ENCODE measurements at places on chromosomes 11 and 22.

GRCh38 chr22:19138217-19139000, 6.0 kb downstream of the ESS2 start:
- DNase-seq: no peak

DNA sequence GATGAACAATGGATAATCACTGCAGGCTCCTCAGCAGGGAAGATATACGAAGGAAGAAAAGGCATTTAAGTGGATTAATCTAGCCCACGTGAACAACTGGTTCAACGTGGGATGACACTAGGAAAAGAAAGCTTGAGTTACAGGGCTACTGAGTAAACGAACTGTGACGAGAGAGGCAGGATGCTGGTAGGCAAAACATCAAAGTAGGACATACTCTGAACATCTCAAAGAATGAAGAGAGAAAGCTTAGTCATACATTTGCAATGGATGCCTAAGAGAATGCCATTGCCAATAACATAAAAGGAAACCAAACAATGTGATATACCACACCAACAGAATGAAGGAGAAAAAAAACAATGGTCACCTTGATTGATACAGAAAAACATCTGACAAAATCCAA, 12.9 kb downstream of the USP28 start:
- DNase-seq: no peak

GRCh38 chr11:110200241-110200640, 96.2 kb downstream of the RDX start:
- DNase-seq: no peak

DNA sequence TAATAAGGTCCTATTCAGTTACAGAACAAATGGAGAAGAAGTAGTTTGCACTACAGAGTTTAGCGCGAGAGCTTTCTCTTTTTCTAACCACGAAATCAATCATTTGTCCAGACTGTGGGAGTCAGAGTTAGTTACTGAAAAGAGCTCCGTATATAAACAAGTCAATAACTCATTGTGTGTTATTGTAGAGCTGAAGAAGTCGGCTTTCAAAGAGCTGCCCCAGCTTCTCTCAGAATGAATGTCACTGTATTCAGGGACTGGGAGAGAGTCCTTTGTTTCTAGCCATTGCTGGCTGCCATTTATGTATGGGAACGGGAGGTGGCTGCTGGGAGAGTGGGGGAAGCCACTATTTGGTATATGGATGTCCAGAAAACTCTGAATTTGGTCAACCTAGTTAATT, 227.8 kb downstream of the DCDC1 start:
- DNase-seq: no peak

- DNase-seq: no peak
Observed at GRCh38 chr22:44098021-44098739, 74.1 kb downstream of the PARVB start.

DNA sequence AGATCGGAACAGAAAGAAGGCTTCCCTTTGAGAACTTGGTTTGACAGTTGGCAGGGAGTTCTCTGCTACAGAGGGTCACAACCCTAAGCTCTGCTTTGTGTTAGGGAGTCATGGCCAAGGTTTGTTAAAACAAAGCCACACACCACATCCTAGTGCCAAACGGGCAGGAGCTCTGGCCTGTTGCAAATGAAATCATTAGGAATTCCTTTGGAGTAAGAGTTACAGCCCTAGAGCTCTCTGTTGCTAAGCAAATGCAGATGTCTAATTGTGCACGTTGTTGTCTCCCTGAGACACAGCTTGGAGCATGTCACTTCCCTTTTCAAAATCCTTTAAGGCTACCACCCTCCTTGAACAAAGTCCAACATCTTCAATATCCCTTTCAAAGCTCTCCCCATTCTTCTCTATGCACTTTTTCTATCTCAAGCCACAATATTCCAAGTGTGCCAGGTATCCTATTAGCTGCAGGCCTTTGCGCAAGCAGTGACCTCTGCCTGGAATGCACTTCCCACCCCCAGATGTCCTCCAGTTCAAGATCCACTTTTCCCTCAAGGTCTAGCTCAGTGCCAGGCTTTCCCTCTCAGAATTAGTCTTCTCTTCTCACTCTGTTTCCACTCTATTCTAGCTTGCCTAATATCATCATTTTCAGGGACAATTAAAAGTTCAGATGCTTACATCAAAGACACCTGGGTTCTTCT, 253.7 kb upstream of the POU2AF2 start:
- DNase-seq: peak; percentile 85

DNA sequence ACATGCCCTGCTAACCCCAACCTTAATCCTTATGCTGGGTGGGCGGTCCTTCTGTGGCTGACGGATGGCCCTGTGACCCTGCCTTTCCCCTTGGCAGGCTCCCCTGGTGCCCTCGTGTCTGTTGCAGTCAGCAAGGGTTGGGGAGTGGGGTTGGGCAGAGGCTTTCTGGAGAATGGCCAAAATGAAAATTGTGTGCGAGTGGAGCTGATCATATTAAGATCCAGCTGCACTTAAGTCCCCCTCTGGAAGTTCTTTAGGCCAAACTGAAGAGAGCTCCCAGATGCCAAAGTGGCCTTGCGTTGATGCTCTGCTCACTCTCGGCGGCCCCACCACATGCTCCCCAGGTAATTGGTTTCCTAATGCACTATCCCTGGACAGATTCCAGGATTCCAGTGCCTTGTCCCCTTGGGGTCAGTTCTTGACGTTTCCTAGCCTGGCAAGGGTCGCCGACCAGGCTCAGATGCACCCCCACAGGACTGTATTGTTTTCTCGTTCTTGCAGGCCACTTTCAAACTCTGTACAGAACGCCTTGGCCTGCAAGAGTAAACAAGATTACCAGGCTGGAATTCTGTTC, 16.4 kb upstream of the C11orf96 start:
- DNase-seq: peak; percentile 69

DNA sequence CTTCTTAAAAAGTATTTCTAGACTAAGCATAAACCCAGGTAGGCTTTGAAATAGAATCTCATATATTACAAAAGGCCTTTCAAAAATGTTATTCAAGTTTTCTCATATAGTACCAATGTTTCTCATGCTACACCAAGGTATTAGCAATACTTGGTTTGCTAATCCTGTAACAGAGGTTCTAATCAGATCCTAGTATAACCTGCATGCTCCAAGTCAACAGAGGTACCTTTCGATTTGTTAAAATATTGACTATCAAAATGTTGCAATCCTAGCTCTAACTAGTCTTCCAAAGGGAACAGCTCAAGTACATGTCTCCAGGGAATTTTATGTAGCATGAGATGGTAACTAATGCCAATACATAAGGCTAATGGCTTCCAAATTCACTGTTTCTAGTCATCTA, 98.1 kb upstream of the APOA1 start:
- no peak for DNase-seq

- no peak for DNase-seq
Observed at GRCh38 chr22:49590381-49590780, 237.3 kb downstream of the BRD1 start.

GRCh38 chr11:59678118-59678812, 9.4 kb upstream of the PATL1 start:
- no peak for DNase-seq

DNA sequence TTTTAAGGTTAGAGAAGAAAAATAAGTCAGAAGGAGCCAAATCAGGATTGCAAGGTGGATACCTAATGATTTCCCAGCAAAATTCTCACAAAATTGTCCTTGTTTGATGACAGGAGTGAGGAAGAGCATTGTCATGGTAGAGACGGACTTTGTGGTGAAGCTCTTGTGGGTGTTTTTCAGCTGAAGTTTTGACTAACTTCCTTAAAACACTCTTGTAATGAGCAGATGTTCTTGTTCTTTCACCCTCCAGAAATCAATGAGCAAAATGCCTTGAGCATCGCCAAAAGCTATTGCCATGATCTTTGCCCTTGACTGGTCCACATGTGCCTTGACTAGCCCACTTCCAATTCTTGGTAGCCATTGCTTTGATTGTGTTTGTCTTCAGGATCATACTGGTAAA, 20.0 kb downstream of the CALCB start:
- no peak for DNase-seq

DNA sequence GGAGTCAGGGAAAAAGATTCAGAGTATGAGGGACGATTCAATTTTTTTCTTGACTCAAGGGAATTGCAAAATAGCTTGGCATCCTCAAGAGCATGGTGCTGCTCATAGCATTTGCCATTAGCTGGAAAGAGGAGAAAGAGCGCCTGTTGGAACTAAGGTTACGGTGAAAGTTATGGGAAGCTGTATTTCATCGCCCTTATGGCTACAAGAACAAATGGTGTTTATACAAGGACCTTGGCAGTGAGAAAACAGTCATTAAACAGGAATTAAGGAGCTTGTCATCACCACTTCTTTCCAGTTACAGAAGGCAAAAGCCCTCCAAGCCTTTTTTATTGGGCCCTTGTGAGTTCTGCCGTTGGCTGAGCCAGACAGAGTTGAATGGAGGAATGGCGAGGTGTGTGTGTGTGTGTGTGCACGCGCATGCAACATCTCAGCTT, 74.2 kb downstream of the ALX4 start:
- DNase-seq: peak; percentile 76

GRCh38 chr22:27380855-27381254, 420.7 kb downstream of the MN1 start:
- no peak for DNase-seq

GRCh38 chr11:68643585-68643984, 40.8 kb upstream of the GAL start:
- DNase-seq: peak; percentile 44

DNA sequence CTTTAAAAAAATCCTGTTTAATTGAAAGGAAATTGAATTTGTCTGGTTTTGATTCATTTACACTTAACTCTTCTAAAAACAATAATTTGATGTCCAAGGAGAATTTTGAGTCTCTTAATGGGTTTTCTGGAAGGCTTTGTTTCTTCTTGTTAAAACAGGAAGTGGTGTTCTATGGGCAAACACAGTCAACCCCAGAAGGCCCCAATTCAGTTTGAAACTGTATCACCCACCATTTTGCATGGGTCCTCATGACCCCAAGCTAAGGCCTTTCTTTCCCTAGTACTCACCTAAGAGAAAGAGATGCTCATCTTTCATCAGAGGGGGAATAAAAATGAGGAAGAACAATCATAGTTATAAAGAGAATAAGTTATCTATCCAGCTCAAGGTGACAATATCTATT, 10.6 kb downstream of the FLI1 start:
- no peak for DNase-seq

- no peak for DNase-seq
Observed at GRCh38 chr22:45031629-45032403, 22.0 kb upstream of the PHF21B start.

GRCh38 chr11:73789279-73789670, 1.6 kb downstream of the MRPL48 start:
- DNase-seq: no peak

GRCh38 chr11:58888579-58888978, 44.1 kb upstream of the GLYATL2 start:
- no peak for DNase-seq

DNA sequence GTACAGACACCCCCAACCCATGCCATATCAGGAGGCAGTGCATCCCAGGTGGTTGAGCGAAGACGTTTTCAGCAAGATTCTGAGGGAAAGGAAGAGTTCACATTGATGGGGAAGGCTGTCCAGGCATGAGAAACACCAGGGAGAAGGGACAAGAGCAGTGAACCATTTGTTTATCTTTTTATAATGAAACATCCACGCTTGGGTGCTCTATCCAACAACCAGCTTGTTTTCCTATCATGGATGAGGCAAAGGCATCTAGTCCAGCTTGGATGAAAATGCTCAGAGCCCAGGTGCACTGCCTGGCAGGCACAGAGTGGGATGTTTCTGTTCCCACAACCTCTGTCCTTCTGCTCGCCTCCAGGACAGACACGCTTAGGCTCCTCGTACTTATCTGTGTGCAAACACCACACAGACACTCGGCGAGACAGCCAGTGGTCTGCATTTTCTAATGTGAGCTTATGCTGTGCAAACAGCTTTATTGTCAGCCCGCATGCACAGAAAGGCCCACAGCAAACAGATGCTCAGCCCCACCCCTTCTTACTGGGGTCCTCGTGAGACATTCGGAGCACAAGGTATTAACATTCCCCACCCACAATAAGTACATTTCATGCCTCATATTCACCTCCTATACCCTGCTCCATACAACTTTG, 45.4 kb upstream of the NTM start:
- DNase-seq: no peak

DNA sequence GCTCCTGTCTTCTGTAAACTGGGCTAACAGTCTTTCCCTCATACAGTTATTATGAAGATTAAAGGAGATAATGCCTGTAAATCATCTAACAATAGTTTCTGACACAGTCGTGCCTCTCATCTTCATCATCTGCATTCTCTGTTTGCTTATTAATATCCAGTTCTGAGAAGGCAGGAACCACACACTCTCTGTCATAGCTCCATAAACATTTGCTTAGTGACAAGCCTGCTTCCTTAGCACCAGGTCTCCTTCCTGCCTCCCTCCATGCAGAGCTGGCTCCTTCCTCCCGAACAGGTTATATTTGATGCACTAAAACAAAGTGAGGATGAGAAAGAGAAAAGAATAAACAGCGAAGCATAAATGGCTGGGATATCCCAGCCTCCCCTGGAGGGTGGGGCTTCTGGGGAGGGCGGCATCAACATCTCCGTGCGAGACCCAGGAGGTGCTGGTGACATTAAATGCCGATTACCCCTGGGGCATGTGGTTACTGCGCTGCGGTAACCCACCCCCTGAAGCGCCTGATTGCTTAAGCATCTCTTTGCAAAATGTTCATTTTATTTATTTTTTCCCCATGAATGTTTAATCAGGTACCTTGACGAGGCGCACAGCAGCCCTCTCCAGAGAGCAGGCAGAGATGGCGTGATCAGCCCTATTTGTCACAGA, 404.9 kb downstream of the NXPE2 start:
- no peak for DNase-seq

DNA sequence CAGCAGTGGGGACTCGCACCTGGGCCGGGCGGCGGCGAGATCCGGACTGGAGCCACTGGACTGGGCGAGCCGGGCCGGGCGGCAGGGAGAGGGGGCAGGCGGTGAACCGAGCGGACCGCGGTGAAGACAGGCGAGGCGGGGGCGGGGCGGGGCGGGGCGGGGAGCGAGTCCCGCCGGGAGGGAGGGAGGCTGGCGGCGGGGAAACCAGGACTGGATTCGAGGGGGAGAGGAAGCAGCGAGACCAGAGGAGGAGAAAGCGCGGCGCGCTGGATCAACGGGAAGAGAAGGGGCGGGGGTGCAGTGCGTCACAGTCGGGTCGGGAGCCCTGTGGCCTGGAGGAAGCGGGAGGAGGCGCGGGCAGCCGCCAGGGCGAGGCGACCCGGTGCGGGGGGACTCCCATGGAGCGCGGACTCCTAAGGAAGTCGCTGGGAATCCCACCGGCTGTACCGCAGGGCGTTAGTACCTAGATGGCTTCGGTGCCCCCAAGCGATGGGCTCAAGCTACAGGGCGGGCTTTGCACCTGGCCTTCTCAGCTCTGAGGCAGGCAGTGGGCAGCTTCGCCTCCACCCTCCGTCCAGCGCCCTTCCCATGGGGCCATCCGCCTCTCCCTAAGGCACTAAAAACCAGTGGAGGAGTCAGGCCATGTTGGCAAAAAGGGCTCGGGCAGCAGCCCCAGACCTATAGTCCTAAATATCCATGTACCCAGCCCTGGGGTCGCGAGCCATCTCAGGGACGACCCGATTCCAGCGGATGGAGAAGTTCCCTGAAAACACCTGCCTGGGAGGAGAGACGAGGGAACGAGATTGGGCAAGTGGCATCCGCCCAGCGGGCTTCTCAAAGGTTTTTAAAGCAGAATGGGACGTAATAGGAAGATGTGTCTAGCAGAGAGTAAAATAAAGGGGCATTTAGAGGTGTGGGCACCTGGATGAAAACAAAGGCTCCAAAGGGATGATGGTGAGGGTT, at the start of gene TMEM121B:
Gene TMEM121B, minus strand, starts transcription at position 128 of the 963 bp plus-strand sequence. CDS start 233 bp downstream, outside the sequence.
- DNase-seq: peak; percentile 84
